ENCODE measurements at places on chromosomes 3 and 15.

DNA sequence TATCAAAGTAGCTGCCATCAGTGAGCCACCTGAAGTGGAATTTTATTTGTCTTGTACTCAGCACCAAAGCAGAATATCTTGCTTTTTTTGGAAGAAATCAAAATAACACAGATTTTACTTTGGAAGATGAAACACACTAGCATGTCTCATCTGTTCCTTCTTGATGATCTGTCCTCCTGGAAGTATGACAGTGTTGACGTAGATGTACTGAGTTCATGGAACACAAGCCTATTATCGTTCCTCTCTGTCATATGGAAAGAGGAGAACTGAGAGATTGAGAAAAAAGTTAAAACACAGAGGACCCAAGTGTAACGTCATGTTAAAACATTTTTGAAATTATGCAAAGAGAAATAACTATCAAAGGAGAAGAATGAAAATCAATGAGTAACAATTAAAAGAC is 340.2 kb downstream of the ROBO2 start:
- no peak for DNase-seq

- DNase-seq = no peak
Observed at GRCh38 chr3:69690-70089, 126.9 kb upstream of the CHL1 start.

DNA sequence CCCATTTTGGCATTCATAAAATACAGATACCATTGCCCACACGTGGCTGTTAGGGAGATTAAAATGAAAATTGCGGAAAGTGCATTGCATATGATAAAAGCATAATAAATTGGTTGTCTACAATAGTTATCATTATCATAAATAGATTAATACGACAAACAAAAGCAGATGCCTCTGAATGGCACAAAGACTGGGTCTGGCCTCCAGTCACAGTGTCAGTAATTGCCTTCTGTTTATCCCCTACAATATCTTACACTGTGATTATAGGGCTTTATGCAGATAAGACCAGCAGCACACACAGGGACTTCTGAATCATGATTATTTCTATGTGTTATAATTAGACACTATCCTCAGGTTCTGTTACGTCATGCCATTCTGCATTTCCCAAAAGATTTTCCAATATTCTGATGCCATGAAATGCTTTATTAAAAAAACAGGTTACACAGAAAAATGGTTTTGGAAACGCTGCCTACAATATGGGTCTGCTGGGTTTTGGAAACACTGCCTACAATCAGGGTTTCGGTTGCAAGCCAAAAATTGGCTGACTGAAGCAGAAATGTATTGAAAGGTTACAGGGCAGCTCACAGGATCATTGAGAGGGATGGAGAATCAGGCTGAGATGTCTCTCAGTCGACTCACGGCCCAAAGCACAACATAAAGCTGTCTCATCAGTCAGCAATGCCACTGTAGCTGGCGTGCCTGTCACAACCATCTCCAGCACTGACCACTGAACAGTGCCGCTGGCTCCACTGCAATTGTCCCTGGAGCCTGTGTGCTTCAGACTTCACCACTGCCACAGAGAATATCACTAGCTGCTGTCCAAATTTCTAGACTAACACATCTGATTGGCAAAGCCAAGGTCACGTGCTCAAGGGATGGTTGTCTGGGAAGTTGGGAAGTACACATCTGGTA is 248.1 kb downstream of the ERC2 start:
- no peak for DNase-seq

DNA sequence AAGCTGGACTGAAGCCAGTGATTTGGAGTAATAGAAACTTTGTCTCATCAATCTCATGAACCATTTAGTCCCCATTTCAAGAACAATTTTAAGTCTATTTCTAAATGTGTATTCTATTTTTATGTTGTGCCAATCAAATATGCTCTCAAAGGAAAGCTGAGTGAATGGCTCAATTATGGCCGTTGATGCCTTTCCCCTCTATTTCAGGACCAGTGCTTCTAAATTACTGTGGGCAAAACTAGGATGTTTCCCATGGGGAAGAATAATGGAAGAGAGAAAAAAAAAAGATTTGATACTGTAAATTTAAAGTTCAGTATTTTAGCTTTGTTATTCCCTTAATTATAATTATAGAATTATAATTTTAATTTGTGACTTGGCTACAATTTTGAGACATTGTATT is 110.1 kb downstream of the CADM2 start:
- no peak for DNase-seq

DNA sequence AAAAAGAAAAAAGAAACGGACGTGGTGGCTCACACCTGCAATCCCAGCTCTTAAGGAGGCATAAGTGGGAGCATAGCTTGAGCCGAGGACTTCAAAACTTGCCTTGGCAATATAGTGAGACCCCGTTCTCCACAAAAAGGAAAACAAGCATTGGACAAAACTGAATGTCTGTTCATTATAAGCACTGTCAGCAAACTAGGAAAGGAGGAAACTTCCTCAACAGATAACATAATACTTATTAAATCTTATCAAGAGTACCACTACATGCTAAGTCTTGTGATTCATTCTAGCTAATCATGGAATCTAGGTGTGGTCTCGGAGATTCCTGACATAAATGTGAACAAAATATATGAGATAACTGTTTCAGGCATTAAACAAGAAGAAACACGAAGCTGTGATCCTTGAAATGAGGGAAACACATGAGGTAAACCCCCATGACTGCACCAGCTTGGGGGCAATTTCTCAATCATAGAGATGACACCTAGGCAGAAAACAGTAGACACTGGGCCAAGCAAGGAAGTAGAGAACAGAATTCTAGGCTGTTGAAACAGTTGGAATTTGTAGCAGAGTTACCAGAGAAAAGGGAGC is 33.3 kb downstream of the TRPM7 start:
- no peak for DNase-seq

- no peak for DNase-seq
Observed at GRCh38 chr3:107650788-107651187, 128.0 kb downstream of the BBX start.

GRCh38 chr3:16013568-16013967 is 160.9 kb upstream of the GALNT15 start:
- DNase-seq = no peak

DNA sequence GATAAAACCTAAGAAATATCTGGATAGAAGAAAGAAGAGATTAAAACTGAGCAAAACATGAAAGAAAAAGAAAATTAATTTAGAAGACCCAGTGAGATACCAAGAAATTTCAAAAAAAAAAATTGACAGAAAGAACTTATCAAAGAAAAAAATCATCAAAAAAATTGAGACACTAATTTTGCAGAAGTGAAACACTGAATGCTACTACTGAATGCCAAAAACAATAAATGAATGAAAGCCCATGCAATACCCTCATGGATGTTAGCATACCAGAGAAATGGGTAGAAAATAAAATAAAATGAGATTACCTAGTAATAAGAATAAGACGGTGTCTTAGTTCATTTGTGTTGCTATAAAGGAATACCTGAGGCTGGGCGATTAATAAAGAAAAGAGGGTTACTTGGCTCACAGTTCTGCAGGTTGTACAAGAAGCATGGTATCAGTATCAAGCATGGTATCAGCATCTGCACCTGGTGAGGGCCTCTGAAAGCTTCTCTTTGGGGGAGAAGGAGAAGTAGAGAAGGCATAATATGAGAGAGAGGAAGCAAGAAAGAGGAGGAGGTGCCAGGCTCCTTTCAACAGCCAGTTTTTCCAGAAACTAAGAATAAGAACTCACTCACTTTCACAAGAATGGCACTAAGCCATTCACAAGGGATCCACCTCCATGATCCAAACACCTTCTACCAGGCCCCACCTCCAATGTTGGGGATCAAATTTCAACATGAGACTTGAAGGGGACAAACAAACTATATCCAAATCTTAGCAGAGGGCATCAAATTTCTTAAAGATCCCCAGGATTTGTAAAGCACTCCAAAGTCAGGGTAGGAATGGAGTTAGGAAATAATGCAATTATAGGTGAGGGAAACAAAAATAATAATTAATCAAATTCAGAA is 73.2 kb downstream of the BTLA start:
- DNase-seq = no peak

- DNase-seq = no peak
Observed at GRCh38 chr3:72999951-73000350, 3.3 kb downstream of the PPP4R2 start.

DNA sequence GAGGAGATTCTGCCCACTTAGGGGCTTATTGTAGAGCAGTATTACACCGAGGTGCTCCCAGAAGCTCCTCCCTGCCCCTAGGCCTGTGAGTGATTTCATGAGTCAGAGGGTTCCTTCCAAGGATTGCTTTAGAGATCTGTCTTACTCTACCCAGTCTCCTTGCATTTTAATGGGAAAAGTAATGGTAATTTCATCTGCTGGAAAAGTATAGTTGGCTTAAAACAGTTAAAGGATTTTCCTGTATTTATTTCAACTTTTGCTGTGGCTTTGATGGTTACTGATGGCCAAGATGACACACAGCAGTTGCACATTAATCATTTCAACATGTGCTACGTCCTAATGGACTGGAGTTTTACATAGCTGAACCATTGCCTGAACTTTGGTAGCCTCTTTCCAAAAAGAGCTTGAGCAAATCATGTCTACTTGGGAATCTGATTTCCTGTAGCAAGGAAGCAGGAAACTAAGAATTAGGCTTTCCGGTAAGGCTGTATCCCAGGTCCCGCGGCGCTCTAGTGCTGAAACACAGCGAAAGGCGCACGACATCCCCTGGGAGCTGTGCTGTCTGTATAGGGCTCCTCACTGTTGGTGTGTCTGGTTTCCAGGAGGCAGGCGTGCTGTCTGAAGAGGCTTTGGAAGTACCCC is 9.2 kb upstream of the PGPEP1L start:
- DNase-seq = no peak

GRCh38 chr3:184741798-184742675 is 30.2 kb upstream of the MAGEF1 start:
- DNase-seq = no peak

- DNase-seq = no peak
Observed at GRCh38 chr15:89115547-89115946, 27.3 kb downstream of the ABHD2 start.

DNA sequence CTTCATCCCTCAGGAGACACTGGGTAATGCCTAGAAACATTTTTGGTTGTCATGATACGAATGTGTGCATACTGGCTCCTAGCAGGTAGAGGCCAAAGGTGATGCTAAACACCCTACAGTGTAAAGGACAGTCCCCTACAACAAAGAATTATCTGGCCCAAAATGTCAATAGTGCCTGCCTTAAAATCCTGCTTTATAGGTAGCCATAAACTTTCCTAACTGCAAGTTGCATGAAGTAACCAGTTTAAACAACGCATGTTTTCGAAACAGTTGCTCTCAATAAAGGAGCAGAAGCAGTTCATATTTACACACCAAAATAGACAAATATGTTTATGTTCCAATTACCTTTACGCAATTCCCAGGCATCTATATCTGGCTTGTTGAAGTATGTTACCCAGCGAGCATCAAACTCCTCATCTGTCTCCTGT is 9.1 kb downstream of the COX5A start:
- no peak for DNase-seq

DNA sequence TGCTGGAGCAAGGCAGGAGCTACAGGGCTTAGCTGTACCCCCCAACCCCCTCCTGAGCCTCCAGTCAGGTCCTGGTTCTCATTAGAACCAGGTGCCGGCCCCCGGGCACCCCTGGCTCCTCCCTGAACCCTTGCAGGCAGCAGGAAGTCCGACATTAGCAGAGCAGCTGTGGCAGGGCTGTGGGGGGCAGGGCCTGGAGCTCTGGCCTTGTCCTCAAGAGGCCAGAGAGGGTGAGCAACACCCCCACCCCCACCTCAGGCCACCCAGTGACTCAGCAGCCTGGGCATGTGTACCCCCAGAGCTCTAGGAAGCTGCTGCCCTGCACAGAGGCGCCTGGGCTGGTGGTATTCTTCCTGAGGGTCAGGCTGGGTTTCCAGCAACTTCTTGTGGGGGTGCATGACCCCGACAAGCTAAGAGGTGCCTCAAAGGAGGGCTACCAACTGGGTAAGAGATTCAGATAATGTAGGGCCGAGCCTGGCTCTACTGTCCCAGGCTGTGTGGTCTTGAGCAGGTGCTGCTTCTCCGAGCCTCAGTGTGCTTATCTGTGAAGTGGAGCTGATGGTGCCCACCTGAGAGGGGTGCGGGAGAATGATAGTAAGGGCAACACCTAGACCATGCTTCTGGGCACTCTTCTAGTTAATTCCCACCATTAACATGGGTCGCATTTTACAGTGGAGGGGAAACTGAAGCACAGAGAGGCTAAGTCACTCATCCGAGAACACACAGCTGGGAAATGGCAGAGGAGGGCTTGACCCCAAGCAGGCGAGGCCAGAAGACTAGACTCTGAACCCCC is 16.0 kb downstream of the H1-8 start:
- DNase-seq = no peak

- DNase-seq = no peak
Observed at GRCh38 chr15:79431636-79432344, at the start of gene MINAR1. MINAR1 (plus strand) TSS chr15:79432336; CDS start chr15:79456148, 23,812 bp downstream.

DNA sequence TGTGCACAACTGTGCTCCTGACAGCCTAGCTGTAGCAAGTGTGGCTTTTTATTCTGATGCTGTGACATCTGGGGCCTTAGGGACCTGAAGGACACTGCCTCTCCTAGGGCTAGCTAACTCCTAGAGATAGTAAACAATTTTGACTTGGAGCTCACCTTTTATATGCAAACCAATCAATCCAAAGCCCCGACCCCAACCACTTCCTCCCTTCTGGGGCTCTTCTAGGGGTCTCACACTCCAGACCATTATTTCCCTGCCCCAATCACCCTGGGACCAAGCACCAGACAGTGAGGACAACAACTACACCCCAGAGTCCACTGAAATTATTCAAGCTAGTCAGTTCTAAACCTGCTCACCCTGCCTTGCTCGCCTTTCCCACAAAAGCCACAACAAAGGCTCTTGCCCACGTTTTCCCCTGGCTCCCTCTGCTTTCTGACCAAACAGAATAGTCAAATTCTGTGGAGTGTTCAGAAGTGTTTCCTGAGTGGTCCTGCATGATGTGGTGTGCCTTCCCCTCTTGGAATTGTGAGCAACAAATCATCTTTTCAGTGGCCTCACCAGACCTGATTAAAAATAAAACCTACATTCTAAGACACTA is 84.2 kb upstream of the WNT5A start:
- no peak for DNase-seq

GRCh38 chr15:75884041-75884440 is 19.6 kb upstream of the FBXO22 start:
- no peak for DNase-seq
